PC-9 (cell line): ENCODE measurements at places on chromosomes 2 and 18.

- no peak for DNase-seq
- H3K4me1 ChIP-seq, result no peaks in the 10 kb centered on the region
- H3K27me3 ChIP-seq, result no peaks in the 10 kb centered on the region
- no peak overlapping the region for H3K4me3 ChIP-seq
- H3K36me3 ChIP-seq, result 0 out of 2 replicates have a peak, but pooled peaks cover 10% of the 10 kb centered on the region
Measured at GRCh38 chr2:172062402-172063004, 22.8 kb upstream of the DLX1 start.

GRCh38 chr18:43108469-43108868 is 7.0 kb downstream of the RIT2 start:
- no peak overlapping the region for H3K4me3 ChIP-seq
- no peak overlapping the region for H3K27ac ChIP-seq
- H3K4me1 ChIP-seq, result no peaks in the 10 kb centered on the region
- no peak for DNase-seq

GRCh38 chr2:158498749-158499136 is 42.0 kb downstream of the PKP4 start:
- no peaks in the 10 kb centered on the region for H3K36me3 ChIP-seq
- H3K27ac ChIP-seq, result no peak overlapping the region
- DNase-seq, result no peak
- H3K27me3 ChIP-seq, result no peaks in the 10 kb centered on the region
- peaks cover 33% of the 10 kb centered on the region for H3K4me1 ChIP-seq

DNA sequence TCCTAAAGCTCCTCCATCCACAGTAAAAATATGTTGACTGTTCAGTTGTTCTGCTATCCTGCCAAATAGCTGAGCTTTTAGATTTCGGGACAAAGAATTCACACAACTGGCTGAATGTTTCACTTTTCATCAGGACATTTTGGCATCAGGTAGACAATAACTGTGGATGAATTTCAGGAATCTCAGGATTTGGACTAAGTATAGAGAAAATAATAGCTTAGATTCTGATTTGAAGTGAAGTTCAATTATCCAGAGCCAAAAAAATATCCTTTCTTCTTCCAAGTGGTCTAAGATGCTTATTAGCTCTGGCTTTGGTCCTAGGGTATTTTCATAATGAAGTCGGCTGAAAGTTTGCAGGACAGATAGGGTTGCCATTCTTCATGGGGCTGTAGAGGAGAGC is 16.1 kb downstream of the KCNE4 start:
- H3K36me3 ChIP-seq, result no peaks in the 10 kb centered on the region
- no peaks in the 10 kb centered on the region for H3K27me3 ChIP-seq
- H3K4me3 ChIP-seq, result no peak overlapping the region

DNA sequence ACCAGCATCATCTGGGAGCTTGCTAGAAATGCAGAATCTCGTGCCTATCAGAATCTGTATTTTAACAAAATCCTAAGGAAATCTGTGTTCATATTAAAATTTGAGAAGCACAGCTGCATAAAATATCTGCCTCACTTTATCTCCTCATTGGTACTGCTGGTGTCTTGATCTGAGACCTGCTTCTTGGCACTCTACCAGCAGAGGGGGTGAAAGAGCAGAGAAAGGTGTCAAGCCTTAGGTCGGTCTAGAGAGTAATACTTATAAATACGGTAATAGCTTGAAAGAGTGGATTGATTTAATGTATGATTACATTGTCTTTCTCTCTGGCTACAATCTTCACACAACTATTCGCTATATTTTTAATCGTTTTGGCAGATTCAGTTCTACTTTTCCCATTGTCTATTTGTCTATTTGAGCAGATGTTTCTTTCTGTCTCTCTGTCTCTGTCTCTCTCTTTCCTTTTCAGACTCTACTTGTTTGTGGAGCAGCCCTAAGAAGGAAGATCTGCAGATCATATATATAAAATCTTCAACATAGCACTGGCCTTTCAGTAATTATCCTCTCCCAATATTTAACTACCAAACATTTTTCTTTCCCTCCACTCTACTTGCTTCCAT is 1.7 kb upstream of the GCG start:
- H3K36me3 ChIP-seq, result no peaks in the 10 kb centered on the region
- H3K4me1 ChIP-seq, result no peaks in the 10 kb centered on the region
- DNase-seq, result no peak
- H3K27me3 ChIP-seq, result no peaks in the 10 kb centered on the region

- no peaks in the 10 kb centered on the region for H3K4me1 ChIP-seq
- H3K4me3 ChIP-seq, result no peak overlapping the region
- H3K27ac ChIP-seq, result no peak overlapping the region
- no peak for DNase-seq
Measured at GRCh38 chr18:73691624-73692023, 456.0 kb downstream of the FBXO15 start.

GRCh38 chr18:5175378-5175777 is 21.7 kb downstream of the AKAIN1 start:
- DNase-seq, result no peak
- H3K27ac ChIP-seq, result no peak overlapping the region
- H3K36me3 ChIP-seq, result no peaks in the 10 kb centered on the region

DNA sequence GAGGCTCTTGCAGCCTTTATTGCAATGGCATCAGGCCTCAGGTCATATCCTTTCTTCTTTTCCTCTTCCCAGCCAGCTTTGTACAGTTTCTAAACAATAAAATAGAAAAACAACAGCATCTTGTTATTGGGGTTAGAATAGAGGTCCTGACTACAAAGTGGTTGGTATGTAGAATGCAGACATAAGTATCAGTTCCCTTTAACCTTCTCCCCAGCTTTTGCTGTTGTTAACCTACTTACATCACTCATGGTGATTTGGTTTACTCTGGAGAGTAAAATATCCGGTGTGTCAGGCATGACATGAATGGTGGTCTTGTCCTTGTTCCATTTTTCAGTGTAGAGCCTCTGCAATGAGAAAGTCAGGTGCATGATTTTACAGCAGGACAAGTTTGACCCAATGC is 69.8 kb downstream of the NEB start:
- H3K36me3 ChIP-seq, result no peaks in the 10 kb centered on the region
- H3K27me3 ChIP-seq, result no peaks in the 10 kb centered on the region
- no peaks in the 10 kb centered on the region for H3K4me1 ChIP-seq
- no peak overlapping the region for H3K27ac ChIP-seq
- DNase-seq, result no peak
